ENCODE measurements at places on chromosomes 11 and 22. TPM values are rescaled to one million over a fixed set of nuclear protein-coding genes. Genes with fewer than 3 reads are reported as not detected.

GRCh38 chr11:8167796-8168195, 1.0 kb downstream of the RIC3 start:
- DNase-seq, result peak; percentile 4

The MS4A8 gene
- total RNA-seq, result not detected

DNA sequence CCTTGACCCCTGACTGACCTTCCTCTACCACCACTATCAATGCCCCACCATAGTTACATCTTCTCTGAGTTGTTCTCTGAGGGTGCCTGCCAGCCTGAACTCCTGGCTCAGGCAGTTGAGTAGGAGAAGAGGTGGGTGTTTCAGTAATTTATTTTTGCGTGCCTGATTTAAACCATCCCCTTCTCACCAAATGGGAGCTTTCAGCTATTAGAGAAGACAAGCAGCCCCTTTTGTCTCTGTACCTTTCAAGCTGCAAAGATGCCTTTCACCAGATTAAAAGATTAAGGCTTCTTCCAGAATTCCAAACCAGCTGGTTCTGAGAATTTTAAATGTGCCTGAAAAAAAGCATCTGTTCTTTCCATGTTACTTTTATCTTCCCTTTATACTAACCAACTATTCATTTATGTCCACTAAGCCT, 223.8 kb downstream of the FAM76B start:
- no peak for DNase-seq

GRCh38 chr22:48976556-48977535, 850.8 kb downstream of the BRD1 start:
- no peak for DNase-seq

- DNase-seq, result no peak
Observed at GRCh38 chr11:40877256-40877655, 582.2 kb downstream of the LRRC4C start.

The GGTLC3 gene
- not detected for total RNA-seq

The PTGDR2 gene
- not detected for total RNA-seq

- no peak for DNase-seq
Observed at GRCh38 chr11:32479291-32479690, 44.0 kb upstream of the WT1 start.

Data from G401 (cell line).